ENCODE measurements at places on chromosomes 1 and 21. TPM values are rescaled to one million over a fixed set of nuclear protein-coding genes. Genes with fewer than 3 reads are reported as not detected.

BTBD8 gene
- 2.3 TPM for total RNA-seq

FCGR3B gene
- not detected for total RNA-seq

GBP6 gene
- not detected for total RNA-seq

OR2L5 gene
- not detected for total RNA-seq

TCHHL1 gene
- total RNA-seq = not detected

GPR153 gene
- 5.2 TPM for total RNA-seq

NBPF4 gene
- total RNA-seq = under 0.01 TPM

DCST1 gene
- total RNA-seq = not detected

GBP7 gene
- not detected for total RNA-seq

OLFML3 gene
- 134 TPM for total RNA-seq

C1orf87 gene
- total RNA-seq = not detected

CZIB gene
- total RNA-seq = 41.6 TPM

SLC25A34 gene
- total RNA-seq = under 0.01 TPM

TTLL7 gene
- 9.1 TPM for total RNA-seq

C1QTNF12 gene
- total RNA-seq = 0.32 TPM

CFHR2 gene
- total RNA-seq = not detected

MRAP gene
- not detected for total RNA-seq

SFN gene
- 0.32 TPM for total RNA-seq

C1orf226 gene
- total RNA-seq = under 0.01 TPM

C1orf94 gene
- not detected for total RNA-seq

PYGO2 gene
- 28.9 TPM for total RNA-seq

KRTAP10-4 gene
- total RNA-seq = not detected

NUDT4B gene
- total RNA-seq = 25.4 TPM

DUSP10 gene
- total RNA-seq = 29.6 TPM

FAM131C gene
- not detected for total RNA-seq

EPS8L3 gene
- total RNA-seq = not detected

GNG12 gene
- total RNA-seq = 201 TPM

SLC9C2 gene
- total RNA-seq = not detected

DNASE2B gene
- not detected for total RNA-seq

DHRS3 gene
- 84.1 TPM for total RNA-seq

FCRL1 gene
- not detected for total RNA-seq

MYOG gene
- total RNA-seq = not detected

PEF1 gene
- 78.3 TPM for total RNA-seq

NOS1AP gene
- total RNA-seq = 0.43 TPM

CLDN17 gene
- total RNA-seq = not detected

WNT2B gene
- 2.6 TPM for total RNA-seq

LCE2C gene
- not detected for total RNA-seq

S1PR1 gene
- total RNA-seq = 12.9 TPM

PRAMEF9 gene
- not detected for total RNA-seq

ERVH48-1 gene
- total RNA-seq = not detected

TMEM240 gene
- 2.3 TPM for total RNA-seq

OR2T5 gene
- not detected for total RNA-seq

VWA1 gene
- 6.8 TPM for total RNA-seq

IFI44L gene
- total RNA-seq = 0.64 TPM

TSPAN1 gene
- total RNA-seq = 0.43 TPM
